ENCODE measurements at places on chromosomes 5 and 9.

DNA sequence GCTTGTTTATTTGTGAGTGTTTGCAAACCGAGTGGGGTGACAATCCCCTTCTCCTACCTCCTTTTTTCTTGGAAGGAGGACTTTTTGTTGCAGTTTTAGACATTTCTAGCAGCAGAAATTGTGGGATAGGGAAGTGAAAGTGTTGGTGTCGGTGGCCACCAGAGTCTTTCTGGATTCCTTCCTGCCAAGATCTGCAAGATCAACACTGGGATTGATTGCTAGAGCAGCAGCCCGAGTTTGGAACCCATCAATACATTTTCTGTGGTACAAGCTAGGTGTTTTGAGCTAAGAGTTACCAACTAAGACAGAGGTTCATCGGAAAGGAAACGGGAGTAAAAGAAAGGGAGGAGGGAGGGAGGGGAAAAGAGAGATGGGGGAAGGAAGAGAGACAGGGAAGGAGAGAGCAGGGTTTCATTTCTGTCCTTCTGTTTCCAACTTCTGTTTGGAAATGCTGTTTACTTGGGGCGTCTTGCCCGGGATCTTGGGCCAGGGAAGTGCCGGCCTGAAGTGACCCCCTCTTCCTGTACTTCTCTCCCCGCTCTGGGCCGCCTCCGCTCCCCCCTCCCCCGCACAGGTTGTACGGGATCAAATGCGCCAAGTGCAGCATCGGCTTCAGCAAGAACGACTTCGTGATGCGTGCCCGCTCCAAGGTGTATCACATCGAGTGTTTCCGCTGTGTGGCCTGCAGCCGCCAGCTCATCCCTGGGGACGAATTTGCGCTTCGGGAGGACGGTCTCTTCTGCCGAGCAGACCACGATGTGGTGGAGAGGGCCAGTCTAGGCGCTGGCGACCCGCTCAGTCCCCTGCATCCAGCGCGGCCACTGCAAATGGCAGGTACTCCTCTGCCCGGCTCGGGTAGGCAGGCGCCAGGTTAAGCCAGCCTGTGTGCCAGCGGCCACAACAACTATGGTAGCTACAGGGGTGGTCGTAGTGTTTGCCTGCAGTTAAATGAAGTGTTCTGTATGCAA, 4.0 kb downstream of the ISL1 start:
- no peak for DNase-seq

- no peak for DNase-seq
These were observed 165.4 kb downstream of the COL23A1 start for GRCh38 chr5:178424810-178425177.

DNA sequence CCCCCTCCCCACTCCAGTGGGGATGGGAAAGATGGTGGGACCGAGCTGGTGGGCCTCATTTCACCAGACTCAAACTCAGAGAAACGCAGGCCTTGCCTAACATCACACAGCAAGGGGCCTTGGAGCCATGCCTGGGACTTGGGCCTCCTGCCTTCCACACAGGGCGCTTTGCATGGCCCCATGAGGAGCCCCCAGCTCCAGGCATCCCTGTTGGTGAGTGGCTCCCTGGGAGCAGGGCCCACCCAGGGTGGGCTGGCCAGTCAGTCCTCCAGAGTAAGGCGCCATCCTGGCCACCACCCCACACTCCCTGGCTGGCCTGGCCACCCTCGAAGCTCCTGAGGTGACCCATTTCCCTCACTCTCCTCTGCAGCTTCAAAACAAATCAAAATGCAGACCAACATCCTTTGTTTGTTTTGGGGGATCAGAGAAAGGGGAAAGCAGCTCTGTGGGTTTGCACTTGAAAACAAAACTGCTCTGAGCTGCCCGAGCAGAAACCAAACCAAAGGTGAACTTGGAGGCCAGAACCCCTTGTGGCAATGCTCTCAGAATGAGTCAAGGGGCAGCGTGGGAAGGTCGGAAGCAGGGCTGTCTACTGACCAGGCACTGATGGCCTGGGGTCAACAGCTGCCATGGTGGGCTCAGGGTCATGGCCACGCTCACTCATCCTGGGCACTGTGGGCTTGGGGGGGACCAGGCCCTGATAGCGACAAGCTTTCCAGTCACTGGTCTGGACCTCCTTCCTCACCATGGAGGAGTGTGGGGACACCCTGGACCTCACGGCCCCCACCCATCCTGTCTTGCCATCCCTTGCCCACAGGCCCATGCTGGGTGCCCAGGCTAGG, 37.0 kb upstream of the VDAC1 start:
- DNase-seq, result no peak

DNA sequence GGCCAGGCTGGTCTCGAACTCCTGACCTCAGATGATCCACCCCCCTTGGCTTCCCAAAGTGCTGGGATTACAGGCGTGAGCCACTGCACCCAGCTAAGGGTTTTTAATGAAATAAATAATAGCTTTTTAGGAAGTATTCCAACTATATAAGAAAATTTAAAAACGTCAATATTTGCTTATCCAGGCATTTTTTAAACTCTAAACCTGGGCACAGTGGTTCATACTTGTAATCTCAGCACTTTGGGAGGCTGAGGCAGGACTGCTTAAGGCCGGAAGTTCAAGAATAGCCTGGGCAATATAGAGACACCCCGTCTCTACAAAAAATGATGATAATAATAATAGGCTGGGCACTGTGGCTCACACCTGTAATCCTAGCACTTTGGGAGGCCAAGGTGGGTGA, 14.2 kb downstream of the SKP1 start:
- no peak for DNase-seq

DNA sequence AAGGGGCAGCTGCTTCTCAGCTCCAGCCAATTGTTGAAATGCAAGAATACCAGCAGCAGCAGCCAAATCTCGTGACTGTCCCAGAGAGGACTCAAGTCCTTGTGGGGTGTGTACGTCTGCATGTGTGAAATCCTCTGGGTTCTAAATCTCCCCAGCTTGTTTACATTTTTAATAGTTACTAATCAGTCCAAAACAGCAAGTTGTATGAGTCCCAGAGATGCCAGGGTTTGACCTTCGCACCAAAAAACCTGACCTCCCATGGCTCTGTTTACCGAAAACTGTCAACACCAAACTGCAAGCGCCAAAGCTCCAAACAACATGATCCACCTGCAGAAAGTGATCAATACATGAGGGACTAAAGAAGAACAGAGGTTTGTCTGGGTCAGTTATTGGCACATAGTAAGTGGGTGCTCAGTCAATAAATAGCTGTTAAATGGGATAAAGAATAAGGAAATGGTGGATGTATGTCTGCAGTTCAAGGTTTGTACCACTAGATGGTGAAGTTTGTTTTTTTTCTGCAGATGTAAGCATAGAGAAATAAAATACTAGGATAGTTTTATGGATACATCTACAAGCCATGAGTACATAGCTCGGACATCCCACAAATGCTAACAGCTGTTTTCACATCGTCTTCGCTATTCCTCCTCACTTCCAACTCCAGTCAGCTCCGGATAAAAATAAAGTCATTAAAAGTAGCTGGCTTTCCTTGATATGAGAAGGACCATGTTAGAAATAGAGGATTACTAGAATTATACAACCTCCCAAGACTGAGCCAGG, 85.3 kb upstream of the ADRB2 start:
- DNase-seq, result no peak

DNA sequence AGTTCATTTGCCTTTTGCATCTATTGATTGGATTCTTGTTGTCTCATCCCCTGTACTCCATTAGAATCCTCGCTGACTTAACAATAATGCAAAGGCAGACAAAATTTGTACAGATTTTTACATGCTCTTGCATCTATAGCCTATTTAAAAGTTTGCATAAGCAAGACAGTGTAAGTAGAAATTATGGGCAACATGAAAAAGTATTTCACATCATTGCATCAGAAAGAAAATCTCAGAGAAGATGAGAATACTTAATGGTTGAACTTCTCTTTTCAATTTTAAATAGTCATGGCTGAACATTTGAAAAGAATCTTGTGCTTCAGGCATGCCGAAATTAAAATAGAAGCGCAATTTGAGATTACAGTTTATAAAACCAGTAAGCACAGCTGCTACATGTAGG, 226.4 kb downstream of the EFNA5 start:
- no peak for DNase-seq

- no peak for DNase-seq
These were observed 223.3 kb downstream of the SLF1 start for GRCh38 chr5:94841598-94842322.

DNA sequence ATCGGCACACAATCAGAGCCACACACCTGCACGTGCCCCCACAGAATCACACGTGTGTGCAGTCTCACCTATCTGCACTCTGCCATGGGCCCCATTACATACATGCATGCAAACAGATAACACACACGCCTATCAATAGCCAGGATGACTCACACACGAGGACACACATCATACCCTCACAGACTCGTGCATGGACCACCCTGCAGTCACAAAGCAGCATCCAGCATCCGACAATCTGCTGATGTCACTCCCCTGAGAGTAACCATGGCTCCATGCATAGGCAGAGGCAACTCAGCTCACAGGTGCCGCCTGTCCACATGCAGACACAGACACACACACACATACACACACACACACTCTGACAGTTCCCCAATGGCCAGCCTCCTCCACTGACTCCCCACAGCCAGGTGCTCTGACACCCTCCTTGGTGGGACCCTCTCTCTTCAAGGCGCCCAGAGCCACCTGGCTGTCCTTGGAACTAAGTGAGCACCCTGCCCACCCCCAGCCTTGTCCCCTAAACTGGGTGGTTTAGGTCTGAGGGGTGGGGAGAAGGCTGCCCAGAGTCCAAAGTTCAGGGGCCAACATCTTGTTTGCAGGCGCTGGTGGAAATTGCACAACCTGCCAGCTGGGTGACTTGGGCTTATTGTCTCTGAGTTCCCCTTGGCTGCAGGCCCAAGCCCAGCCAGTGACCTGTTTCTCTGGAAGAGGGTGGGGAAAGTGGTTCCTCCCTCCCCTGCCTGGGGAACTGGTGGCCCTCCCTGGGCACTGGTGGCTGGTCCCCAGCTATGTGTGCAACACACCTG, 34.6 kb upstream of the NEK6 start:
- no peak for DNase-seq

DNA sequence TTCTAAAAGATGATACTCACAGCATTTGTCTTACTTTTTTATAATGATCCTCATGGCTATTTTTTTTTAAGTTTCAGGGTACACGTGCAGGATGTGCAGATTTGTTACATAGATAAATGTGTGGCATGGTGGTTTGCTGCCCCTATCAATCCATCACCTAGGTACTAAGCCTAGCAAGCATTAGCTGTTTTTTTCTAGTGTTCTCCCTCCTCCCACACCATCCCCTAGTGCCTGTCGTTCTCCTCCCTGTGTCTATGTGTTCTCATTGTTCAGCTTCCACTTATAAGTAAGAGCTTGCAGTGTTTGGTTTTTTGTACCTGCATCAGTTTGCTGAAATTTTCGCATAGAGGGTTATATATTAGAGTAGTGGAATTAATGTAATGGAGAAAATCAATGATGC, 189.1 kb upstream of the CDH12 start:
- DNase-seq, result no peak

DNA sequence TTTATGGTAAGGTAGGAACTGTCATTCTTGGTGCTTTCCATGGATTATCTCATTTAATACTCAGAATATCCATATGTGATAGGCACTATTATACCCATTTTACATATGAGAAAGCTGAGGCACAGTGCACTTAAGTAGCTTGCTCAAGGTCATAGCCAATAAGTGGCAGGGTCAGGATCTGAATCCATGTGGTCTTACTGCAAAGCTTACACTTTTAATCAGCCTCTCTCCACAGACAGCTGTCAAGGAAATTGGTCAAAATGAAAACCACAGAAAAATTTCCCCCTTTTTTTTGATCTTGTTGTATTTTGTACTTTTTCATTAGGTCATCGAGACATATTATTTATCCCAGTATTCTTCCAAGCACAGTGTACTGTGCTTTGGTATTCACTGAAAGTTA, 78.5 kb downstream of the ERCC6L2 start:
- no peak for DNase-seq

- no peak for DNase-seq
These were observed 11.3 kb downstream of the MYOZ3 start for GRCh38 chr5:150672237-150672883.

DNA sequence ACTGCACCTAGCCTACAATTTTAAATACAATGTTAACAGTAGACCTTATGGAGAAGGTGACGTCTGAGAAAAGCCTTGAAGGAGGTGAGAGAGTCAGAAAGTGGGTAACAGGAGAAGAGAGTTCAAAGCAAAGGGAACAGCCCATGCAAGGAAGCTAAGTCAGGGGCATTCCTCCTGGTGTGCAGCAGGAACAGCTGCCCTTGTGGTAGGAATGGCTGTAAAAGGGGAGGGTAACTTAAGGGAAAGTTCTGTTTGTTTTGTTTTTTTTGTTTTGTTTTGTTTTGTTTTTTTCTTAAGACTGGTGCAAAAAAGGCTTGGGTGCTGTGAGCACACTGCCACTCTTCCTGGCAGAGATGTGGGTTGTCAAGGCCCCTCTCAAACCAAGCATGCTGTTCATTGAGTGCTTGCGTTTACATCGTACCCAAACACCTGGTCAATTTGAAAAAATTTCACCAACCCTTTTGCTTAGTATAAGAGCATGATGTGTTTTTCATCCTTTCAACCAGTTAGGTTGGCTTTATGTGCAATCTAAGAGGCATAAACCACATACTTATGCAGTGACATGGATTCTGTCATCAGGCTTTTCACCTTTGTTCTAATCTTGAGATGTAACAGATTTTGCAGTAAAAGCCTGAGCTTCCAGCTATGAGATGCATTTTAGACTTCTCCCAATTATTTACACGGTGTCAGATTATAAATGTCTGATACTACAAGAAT, 279.7 kb downstream of the GLIS3 start:
- no peak for DNase-seq

- no peak for DNase-seq
These were observed 776.4 kb downstream of the KCTD16 start for GRCh38 chr5:144947023-144947422.

GRCh38 chr9:136953771-136954269, 1.7 kb downstream of the LCN12 start:
- DNase-seq, result no peak

DNA sequence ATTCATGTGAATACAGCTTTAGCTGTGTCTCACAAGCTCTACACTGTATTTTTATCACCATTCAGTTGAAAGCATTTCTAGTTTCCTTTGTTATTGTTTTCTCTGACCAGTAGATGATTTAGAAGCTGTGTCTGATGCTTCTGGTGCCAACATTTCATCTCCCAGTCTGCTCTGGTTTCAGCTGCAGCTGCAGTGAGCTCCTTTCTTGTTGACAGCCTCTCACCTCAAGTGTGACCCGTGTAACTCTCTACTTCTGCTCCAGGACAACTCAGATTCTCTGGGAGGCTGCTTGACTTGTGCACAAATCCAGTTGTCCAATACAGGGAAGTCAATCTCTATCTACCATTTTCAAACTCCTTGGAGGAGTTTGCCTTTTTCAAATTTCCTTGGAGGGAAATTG, 504.8 kb downstream of the DIRAS2 start:
- DNase-seq, result no peak

Data from stimulated activated CD8-positive, alpha-beta memory T cell treated with anti-CD3 and anti-CD28 coated beads, Interleukin-4, amount 100 ng/mL, for 4 hours (primary cell).